Cerebellar cortex (tissue), 1 donor: ENCODE measurements at places on chromosomes 1 and 21.

DNA sequence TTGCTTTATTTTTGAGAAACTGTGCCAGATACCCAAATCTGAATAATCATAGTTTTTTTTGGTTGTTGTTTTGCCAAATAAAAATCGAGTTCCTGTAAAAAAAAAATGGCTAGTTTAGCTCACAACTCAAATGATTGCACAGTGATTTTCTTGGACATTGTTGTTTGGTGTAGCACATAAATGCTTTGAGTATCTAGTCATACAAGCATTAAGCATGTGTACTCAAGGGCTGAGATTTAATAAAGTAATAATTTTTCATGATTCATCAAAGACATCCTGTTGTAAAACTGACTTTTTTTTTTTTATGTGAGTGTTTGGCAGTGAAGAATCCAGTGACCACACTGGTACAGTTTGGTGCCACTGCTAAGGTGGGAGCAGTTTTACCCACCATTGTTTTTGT is 18.8 kb downstream of the ITSN1 start:
- no peak for DNase-seq

GRCh38 chr1:209651138-209651587 is 1.1 kb downstream of the LAMB3 start:
- DNase-seq, result no peak

- DNase-seq, result no peak
Observed at GRCh38 chr21:42403611-42404231, at the start of gene UBASH3A. UBASH3A (plus strand) TSS chr21:42403902; CDS start chr21:42403946, 44 bp downstream.

DNA sequence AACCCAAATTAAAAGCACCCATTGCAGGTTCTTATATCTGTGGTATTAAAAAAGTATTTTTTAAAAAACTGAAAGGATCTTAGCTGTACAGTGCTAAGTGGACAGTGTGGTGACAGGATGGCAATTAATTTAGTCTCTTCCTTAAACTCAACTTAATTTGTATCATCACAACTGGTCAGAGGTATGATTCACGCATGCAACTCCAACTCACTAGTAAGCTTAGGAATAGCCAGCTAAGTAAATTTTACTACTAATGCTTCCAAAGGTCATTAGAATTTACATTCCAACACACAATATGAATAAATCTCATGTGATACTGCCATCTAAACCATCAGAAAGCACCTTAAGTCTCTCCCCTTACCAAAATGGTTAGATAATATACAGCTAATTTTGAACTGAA is 35.4 kb downstream of the ENAH start:
- DNase-seq, result no peak

GRCh38 chr1:211939876-211940468 is 95.4 kb downstream of the INTS7 start:
- no peak for DNase-seq

DNA sequence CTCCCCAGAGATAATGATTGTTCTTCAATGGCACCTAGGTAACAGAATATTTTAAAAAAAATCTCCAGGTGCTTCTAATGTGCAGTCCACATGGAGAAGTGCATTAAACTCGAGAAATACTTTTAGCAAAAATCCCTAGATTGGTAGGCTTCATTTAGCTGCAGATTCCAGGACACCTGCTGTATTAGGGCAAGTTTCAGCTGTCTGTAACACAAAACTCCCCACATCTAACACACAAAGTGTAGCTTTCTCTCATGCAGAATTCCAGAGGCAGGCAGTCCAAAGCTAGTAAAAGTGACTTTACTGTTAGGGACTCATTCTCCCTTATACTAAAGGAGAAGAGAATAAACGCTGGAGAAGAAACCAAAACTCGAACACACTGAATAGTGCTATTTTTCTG is 1414.3 kb upstream of the B3GALT2 start:
- no peak for DNase-seq

DNA sequence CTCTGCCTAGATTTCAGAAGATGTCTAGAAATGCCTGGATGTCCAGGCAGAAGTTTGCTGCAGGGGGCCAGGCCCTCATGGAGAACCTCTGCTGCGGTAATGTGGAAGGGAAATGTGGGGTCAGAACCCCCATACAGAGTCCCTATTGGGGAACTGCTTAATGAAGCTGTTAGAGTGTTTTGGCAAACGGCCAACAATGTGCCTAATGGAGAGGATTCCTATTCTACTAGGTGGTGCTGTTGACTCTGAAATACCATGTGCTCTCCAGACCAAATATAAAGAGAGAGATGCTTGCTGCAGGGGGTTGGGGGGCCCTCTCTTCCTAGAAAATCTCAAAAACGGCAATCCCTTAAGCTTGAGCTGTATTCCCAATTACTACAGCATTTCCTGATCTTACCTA is 57.1 kb upstream of the DR1 start:
- DNase-seq, result no peak

DNA sequence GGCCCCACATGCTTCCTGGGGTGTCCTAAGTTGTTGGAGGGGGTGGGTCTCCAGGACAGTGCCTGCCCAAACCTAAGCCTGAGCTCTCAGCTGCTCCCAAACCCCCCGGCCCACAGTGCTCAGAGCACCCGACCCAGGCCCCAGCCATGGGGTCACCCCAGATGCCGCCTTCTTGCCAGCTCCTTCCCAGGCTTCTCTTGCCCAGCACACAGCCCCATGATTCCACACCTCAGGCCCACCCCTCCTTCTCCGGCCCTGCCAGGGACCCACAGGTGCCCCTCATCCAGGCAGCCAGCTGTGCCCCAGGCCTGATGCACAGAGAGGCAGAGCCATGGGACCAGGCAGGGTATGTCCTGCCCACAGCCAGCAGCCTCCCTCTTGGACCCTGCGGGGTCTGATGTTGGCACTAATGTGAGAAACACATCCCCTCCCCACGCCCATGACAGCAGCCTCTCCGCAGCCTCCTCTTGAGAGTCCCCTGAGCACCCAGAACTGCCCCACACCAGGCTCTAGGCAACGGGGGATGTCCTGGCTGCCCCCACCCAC is 4.9 kb downstream of the WNT9A start:
- no peak for DNase-seq

GRCh38 chr1:155706139-155706538 is 17.2 kb downstream of the DAP3 start:
- no peak for DNase-seq

- DNase-seq, result peak; percentile 83
Observed at GRCh38 chr1:43453442-43454269, at the start of gene HYI. HYI (minus strand) TSS chr1:43453931; CDS start chr1:43453793, 138 bp downstream.

DNA sequence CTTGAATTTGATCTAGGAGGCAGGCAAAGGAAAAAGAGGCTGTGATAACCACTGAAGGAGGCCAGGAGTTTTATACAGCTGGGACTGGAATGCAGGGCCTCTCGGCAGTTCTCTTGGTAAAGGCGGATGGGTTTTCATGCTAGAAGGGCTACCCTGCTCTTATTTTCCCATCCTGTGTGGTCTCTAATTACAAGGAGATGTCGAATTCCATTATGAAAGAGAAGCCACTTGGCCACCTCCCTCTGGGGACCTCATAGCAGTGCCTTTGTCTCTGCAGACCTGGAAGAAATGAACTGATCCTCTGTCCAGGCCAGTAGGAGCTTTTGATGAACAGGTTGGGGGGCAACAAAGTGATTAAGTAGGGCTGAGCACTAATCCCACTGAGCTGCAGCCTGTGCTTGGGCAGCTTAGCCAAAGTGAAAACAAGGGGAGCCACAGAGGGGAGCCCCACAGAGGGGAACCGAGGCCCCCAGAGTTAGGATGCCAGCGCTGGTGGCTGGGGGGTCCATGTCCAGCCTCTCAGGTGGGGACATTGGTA is 42.2 kb upstream of the BCAR3 start:
- DNase-seq, result no peak

DNA sequence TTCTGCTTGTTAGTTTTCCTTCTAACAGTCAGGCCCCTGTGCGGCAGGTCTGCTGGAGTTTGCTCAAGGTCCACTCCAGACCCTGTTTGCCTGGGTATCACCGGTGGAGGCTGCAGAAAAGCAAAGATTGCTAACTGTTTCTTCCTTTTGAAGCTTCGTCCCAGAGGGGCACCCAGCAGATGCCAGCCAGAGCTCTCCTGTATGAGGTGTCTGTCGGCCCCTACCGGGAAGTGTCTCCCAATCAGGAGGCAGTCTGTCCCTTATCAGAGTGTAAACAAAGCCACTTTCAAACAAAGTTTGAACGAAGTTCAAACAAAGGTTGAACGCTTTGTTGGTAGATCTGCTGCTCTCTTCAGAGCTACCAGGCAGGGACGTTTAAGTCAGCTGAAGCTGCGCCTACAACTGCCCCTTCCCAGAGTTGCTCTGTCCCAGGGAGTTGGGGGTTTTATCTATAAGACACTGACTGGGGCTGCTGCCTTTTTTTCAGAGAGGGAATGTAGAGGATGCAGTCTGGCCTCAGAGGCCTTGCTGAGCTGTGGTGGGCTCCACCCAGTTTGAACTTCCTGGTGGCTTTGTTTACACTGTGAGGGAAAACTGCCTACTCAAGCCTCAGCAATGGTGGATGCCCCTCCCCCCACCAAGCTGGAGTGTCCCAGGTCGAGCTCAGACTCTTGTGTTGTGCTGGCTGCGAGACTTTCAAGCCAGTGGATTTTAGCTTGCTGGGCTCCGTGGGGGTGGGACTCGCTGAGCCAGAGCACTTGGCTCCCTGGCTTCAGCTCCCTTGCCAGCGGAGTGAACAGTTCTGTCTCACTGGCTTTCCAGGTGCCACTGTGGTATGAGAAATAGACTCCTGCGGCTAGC is 401.8 kb downstream of the SRGAP2C start:
- DNase-seq, result no peak

GRCh38 chr1:203166192-203166940 is 9.3 kb downstream of the MYBPH start:
- peak; percentile 63 for DNase-seq
